ENCODE measurements at places on chromosomes 2 and 18.

DNA sequence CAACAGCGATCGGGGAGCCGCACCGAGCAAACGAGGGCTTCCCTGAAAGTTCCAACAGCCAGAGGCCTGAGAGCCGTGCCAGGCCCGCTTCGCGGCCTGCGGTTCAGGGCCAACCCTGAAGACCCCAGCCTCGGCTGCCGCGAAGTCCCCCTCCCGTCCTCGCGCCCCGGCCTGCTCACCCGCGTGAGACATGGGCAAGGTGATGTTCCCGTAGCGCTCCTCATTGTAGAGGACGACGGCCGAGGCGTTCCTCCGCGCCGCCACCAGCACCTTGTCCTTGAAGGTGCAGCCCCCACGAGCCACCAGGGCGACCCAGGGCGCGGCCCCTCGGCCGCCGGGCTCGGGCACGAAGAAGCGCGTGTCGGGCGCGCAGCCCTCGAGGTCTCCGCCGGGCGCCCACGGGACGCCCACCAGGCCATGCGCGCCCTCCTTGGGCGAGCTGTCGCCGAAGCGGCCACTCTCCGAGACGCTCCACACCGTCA, 510 bp downstream of the RNF149 start:
- DNase-seq = no peak

DNA sequence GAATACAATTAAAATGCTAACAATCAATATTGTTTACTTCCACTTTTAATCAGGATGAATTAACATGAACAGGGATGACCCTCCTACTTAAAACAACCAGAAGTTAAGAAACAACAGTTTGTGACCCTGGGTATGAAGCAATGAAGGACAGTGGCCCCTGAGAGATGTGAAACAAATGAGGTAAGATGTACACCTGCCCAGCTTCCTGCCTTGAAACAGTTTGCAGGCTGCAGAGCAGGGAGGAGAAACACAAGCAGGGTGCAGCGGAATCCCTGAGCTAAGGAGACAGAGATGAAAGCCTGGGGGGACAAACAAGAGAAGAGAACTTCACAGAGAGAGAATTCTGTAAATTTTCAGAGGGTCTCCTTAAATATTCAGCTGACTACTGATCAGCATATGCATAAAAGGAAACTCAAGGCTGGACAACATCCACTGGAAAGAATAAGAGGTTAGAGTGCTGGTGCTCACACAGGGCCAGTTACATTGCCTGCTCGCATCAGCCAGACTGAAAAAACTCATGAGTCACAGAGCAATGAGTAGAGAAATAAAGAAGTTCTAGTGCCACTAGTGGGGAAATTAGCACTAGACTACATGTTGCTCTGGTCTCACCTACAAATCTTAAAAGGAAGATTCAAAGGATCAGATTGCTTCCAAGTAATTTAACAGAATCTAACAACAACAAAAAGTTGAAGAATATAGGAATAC, 106.4 kb downstream of the PID1 start:
- no peak for DNase-seq

- DNase-seq = no peak
Observed at GRCh38 chr2:28717339-28717758, 34.3 kb upstream of the PPP1CB start.

- DNase-seq = no peak
Observed at GRCh38 chr2:173407646-173408045, 53.0 kb downstream of the CDCA7 start.

- no peak for DNase-seq
Observed at GRCh38 chr18:54268751-54269150, 566 bp upstream of the POLI start.

- no peak for DNase-seq
Observed at GRCh38 chr2:178804791-178805190, 2.4 kb downstream of the TTN start.

- DNase-seq = no peak
Observed at GRCh38 chr2:156333274-156333950, 891 bp upstream of the NR4A2 start.

All from stimulated activated CD4-positive, alpha-beta T cell treated with anti-CD3 and anti-CD28 coated beads, Interleukin-1b, Interleukin-23, amount 100 ng/mL, for 1 hour (primary cell).